ENCODE measurements at places on chromosomes 16 and 17. TPM values are rescaled to one million over a fixed set of nuclear protein-coding genes. Genes with fewer than 3 reads are reported as not detected.
A peak's percentile ranks its signal among the peaks of the same experiment; 100 is the strongest.

Gene ATP6V0C
- 91.9 TPM for total RNA-seq

Gene HSBP1
- 13.5 TPM for total RNA-seq

Gene CCL17
- total RNA-seq = not detected

Gene PROCA1
- 1.6 TPM for total RNA-seq

Gene DNASE1L2
- total RNA-seq = not detected

Gene PEMT
- total RNA-seq = 690 TPM

Gene YBX2
- not detected for total RNA-seq

Gene HOXB13
- total RNA-seq = not detected

Gene FOXC2
- 57.2 TPM for total RNA-seq

- H3K4me1 ChIP-seq = no peaks in the 10 kb centered on the region
- H3K36me3 ChIP-seq = no peaks in the 10 kb centered on the region
- no peak overlapping the region for H3K4me3 ChIP-seq
- no peaks in the 10 kb centered on the region for H3K27me3 ChIP-seq
Measured at GRCh38 chr17:55291114-55291507, 26.4 kb downstream of the HLF start.

DNA sequence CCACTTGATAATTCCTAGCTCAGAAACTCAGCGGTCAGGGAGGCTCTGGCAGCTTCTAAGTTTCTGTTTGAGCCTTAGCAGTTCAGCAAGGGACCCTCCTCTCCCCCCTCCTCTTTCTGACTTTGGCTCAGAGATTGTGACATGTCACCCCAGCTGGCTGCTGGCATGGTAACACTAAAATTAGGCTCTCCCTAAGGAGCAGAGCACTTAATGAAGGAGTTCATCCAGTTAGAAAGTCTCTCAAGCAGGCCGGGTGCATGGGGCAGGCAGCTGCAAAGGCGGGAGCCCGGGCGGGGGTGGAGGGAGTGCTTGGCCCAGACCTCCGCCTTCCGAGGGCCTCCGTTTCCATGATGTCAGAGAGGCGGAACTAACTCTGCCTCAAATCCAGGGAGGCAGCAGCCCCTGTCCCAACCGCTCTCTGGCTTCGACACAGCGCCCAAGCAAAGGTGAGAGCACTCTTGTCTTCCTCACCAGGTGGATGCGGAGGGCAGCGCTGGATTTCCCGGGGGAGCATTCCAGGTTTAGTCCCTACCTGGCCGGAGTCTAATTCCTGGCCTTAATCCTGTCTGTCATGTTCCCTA lies 128.0 kb upstream of the PLCG2 start:
- DNase-seq = no peak
- H3K36me3 ChIP-seq = peaks cover 20% of the 10 kb centered on the region
- H3K4me1 ChIP-seq = no peaks in the 10 kb centered on the region
- no peak overlapping the region for H3K27ac ChIP-seq
- H3K27me3 ChIP-seq = no peaks in the 10 kb centered on the region

GRCh38 chr17:65553646-65554552 lies 7.5 kb downstream of the AXIN2 start:
- H3K4me3 ChIP-seq = no peak overlapping the region
- H3K36me3 ChIP-seq = peaks cover 11% of the 10 kb centered on the region
- H3K27me3 ChIP-seq = no peaks in the 10 kb centered on the region
- no peak overlapping the region for H3K27ac ChIP-seq

GRCh38 chr16:2475413-2476344 lies 752 bp downstream of the TBC1D24 start:
- H3K4me1 ChIP-seq = peaks cover 26% of the 10 kb centered on the region
- H3K4me3 ChIP-seq = peak overlapping the region; percentile 76
- peaks cover 12% of the 10 kb centered on the region for H3K27me3 ChIP-seq
- H3K36me3 ChIP-seq = no peaks in the 10 kb centered on the region
- no peak overlapping the region for H3K27ac ChIP-seq

DNA sequence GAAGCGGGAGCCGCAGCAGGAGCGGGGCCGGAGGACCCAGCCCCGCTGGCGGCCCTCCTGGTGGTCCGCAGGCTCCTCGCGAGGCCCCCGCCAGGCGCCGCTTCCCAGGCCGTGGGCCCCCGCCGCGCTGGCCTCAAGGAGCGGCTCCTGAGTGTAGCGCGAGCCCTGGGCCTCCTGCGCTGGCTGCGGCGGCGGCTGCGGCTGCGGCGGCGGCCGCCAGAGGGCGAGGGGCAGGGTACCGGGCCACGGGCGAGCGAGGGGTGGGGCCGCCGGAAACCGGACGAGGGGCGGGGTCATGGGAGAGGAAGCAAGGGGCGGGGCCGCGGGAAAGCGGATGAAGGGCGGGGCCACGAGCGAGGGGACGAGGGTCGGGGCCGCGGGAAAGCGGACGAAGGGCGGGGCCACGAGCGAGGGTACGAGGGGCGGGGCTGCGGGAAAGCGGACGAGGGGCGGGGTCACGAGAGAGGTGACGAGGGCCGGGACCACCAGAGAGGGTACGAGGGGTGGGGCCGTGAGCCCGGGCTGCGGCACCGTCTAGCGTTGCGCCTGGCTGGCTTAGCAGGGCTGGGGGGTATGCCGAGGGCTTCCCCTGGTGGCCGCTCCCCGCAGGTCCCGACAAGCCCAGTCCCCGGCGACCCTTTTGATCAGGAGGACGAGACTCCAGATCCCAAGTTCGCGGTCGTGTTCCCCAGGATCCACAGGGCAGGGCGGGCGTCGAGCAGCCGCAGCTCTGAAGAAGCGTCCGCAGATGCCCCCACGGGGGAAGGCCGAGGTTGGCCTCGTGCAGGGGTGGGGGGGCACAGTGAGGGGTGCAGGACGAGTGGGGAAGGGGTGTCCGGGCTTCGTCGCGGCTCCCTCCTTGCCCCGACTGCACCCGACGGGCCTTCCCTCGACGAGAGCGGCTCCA lies 1.7 kb downstream of the MYO15B start:
- no peaks in the 10 kb centered on the region for H3K36me3 ChIP-seq
- DNase-seq = peak; percentile 54
- H3K27ac ChIP-seq = peak overlapping the region; percentile 87
- peak overlapping the region; percentile 71 for H3K4me3 ChIP-seq
- no peaks in the 10 kb centered on the region for H3K4me1 ChIP-seq

DNA sequence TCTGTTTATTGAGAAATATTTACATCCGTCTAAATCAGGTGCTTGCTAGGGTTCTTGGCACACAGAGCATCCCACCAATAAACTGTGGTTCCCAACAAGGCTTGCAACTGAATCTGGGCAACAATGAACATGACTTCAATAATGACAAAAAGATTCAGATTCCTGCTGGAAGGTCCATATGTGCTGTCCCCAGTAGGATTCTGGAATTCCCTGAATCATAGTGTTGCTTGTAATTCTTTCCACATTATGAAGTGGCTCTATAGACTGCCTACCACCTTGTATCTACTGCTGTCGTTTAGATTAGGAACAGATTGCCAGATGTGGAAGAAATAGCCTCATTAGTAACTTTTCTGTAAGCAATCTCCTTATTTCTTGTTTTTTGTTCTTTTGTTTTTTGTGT lies 265.9 kb downstream of the WWOX start:
- no peaks in the 10 kb centered on the region for H3K36me3 ChIP-seq
- no peak overlapping the region for H3K4me3 ChIP-seq
- no peak overlapping the region for H3K27ac ChIP-seq
- no peaks in the 10 kb centered on the region for H3K4me1 ChIP-seq
- no peaks in the 10 kb centered on the region for H3K27me3 ChIP-seq

DNA sequence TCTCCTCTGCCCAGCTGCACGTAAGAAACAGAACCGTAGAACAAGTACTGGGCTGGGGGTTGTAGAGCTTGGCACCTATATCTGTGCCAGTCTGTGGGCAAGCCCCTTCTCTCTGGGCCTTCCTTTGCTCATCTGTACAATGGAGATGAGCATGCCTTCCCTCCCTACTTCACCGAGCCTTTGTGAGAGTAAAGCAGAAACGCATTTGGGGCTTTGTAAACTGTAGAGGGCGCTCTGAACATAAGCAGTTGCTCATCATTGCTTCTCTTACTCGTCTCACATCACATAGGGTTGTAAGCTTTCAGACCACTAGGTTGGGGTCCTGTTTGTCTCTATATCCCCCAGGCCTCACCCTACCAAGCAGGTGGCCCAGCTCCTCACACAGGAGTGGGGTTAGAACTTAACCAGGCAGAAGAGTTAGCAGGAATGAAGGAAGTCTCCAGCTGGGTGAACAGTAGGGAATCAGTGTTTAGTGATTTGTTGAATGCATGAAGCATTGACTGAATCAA lies 15.1 kb downstream of the SAMD14 start:
- peaks cover 21% of the 10 kb centered on the region for H3K4me1 ChIP-seq
- no peak for DNase-seq
- H3K36me3 ChIP-seq = peaks cover 5% of the 10 kb centered on the region
- H3K27me3 ChIP-seq = no peaks in the 10 kb centered on the region
